Stimulated activated CD8-positive, alpha-beta memory T cell treated with anti-CD3 and anti-CD28 coated beads, Interleukin-4, amount 100 ng/mL, for 4 hours (primary cell): ENCODE measurements at places on chromosomes 4 and X.

- no peak for DNase-seq
Measured at GRCh38 chrX:53494436-53494835, 60.3 kb upstream of the HSD17B10 start.

GRCh38 chr4:39451423-39452023 is 7.2 kb downstream of the RPL9 start:
- DNase-seq: no peak

GRCh38 chrX:155389634-155390033 is 7.7 kb downstream of the F8A2 start:
- no peak for DNase-seq

DNA sequence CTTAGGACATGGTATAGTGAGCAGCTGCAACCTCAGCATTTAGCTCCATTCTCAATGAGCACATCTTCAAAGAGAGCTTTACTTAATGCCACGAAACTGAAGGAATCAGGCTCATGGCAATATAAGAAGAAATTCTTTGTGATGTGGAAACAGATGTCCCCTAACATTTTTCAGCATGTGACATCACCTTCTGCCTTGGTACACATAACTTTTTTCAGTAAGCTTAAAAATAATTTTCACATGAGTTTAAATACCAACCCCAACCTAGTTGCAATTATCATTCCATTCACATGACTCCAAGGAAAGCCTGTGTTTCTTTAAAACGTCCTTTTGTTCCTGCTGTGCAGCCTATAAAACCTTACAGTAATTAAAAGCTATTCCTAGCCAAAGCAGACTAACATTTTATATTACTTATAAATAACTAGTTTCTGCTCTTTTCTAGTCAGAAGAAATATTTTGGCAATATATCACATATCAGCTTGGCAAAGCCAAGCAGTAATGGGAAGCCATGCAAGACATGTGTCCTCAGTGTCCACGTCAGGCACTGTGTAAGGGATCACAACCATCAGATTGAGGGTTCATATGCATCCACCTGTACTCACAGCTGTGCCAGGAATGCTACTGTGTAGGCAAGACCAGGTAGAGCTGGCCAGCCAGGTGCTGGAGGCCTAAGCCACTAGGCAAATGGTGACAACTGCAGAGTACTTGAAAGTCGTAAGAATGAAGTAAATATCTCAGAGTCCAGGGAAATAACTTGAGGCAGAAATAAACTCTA is 466.6 kb downstream of the INPP4B start:
- no peak for DNase-seq

GRCh38 chr4:60656171-60656570 is 544.0 kb upstream of the ADGRL3 start:
- DNase-seq: no peak

DNA sequence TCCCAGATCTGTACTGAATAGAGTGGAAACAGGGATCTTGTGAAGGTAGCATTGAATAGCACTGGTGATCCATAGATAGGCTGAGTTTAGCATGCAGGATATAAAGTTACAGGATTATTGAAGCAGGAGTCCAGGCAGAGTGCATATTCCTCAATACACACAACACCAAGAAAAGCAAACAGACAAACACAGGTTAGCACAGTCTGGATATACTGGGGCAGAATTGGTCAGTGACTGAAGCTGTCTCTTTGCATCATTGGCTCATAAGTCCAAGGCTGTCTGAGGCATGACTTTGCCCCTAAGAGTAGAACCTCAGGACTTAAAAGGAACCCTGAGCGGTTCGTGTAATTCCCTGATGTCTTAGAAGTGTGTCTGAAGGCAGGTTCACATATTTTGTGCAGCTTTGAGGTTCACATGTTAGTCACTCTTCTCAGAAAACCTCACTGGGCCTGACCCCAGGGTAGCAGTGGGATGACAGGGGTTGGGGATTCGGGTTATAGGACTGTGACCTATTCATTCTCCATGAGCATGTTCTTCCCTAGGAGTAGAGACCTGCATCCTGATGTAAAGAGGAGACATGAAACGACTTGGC is 134.6 kb downstream of the AASDH start:
- no peak for DNase-seq

GRCh38 chr4:13530823-13531624 is 13.3 kb downstream of the NKX3-2 start:
- no peak for DNase-seq

GRCh38 chr4:6889736-6890324 is 19.8 kb upstream of the TBC1D14 start:
- DNase-seq: no peak

GRCh38 chr4:52588097-52588496 is 71.0 kb downstream of the USP46 start:
- no peak for DNase-seq

DNA sequence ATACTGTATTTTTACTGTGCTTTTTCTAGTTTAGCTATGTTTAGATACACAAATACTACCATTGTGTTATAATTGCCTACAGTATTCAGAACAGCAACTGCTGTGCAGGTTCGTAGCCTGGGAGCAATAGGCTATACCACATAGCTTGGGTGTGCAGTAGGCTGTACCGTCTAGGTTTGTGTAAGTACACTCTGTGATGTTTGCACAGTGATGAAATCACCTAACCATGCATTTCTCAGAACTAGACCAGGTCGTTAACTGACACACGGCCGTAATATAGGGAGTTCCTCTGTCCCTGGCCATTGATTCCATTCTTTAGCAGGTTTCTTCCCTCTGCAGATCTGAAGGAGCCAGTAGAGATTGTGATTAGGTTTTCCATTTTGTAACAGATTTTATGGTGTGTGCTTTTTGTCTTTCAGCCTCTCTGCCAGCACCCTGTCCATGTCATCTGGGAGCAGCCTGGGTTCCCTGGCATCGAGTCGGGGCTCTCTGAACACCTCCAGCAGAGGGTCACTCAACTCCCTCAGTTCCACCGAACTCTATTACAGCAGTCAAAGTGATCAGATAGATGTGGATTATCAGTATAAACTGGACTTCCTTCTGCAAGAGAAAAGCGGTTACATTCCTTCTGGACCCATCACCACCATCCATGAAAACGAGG is 59.5 kb downstream of the CLDN22 start:
- DNase-seq: no peak

DNA sequence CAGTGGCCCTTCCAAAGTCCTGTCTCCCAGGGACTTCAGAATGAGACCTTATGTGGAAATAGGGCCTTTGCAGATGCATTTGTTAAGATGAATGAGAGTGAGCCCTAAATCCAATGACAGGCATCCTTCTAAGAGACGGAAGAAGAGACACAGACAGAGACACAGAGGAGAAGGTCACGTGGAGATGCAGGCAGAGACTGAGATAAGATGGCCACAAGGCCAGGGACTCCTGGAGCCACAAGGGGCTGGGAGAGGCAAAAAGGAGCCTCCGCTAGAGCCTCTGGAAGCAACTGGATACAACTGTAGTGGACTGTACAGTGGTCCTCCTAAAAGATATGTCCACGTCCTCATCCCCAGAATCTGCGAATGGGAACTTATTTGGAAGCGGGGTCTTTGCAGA is 19.0 kb upstream of the CD99 start:
- DNase-seq: no peak
